ENCODE measurements at places on chromosomes 16 and 17. TPM values are rescaled to one million over a fixed set of nuclear protein-coding genes. Genes with fewer than 3 reads are reported as not detected.

PHOSPHO1 gene
- 2.4 TPM for polyA plus RNA-seq

TBC1D3I gene
- polyA plus RNA-seq: 0.12 TPM

GJD3 gene
- polyA plus RNA-seq: 0.78 TPM

WNT9B gene
- 0.22 TPM for polyA plus RNA-seq

DNAAF1 gene
- polyA plus RNA-seq: 1.6 TPM

Data from adipose tissue (tissue), 3 donors.